ENCODE measurements at places on chromosomes 5 and 9.
A peak's percentile ranks its signal among the peaks of the same experiment; 100 is the strongest.

DNA sequence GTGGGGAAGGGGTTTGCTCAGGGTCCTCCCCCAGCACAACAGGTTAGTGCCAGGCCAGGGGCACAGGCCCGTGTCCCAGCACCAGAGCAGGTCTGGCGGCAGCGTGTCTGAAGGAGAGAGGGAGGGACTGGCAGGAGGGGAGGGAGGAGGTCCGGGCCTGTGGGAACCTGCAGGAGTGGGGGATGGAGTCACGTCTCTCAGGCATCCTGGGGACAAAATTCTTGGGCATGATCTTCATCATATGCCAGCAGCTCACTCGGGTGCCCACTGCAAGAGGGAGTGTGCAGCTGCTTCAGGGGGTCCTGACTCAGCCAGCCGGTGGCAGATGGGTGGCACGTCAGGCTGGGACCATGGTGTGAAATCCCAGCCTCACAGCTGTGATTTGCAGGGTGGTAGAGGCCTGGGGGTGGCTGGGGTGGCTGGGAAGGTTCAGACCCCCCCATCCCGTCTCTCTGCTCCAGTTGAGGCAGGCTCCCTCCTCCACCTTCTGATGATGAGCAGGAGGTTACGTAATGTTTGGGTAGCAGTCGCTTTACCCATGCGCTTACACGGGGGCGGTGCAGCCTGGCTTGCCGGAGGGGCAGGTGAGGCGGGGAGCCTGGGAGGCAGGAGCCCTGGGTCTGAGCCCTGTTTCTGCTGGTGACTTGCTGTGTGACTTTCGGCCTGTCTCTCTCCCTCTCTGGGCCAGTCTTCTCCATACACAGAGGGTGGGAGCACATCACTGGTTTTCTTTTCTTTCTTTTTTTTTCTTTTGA, 40.5 kb downstream of the NCS1 start:
- no peak for DNase-seq

DNA sequence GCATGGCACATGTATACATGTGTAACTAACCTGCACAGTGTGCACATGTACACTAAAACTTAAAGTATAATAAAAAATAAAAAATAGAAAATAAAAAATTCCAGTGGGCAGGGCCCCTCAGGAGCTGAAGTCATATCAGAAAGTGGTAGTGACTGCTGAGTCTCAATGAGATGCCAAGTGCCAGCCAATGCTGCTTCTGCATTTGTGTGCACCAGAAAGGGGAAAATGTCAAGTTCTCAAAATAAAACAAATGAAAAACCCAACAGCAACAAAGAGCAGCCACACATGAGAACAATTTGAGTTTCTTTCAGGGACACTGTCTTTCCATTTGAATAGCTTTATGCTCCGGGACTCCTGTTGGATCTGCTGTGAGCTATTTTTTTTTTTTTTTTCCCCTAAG, 117.2 kb upstream of the CCDC112 start:
- no peak for DNase-seq

DNA sequence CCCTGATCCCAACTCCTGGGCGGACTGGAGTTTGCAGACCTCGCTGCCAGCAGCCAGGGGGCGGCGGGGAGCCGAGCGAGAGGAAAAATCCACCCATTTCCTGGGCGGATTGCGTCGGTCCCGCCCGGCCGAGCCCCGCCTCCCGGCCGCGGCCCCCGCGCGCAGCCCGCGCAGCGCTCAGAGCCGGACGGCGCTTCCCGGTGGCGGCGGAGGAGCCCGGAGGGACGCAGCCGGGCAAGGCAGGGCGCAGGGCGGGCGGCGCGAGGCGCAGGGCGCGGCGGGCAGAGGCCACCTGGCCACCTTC, at the start of gene OLFM1:
Gene OLFM1, plus strand, starts transcription at position 180 of the 304 bp plus-strand sequence. CDS start 322 bp downstream, outside the sequence.
- DNase-seq, result peak; percentile 89

- peak; percentile 71 for DNase-seq
These were observed 7.9 kb downstream of the NRARP start for GRCh38 chr9:137294091-137294680.

DNA sequence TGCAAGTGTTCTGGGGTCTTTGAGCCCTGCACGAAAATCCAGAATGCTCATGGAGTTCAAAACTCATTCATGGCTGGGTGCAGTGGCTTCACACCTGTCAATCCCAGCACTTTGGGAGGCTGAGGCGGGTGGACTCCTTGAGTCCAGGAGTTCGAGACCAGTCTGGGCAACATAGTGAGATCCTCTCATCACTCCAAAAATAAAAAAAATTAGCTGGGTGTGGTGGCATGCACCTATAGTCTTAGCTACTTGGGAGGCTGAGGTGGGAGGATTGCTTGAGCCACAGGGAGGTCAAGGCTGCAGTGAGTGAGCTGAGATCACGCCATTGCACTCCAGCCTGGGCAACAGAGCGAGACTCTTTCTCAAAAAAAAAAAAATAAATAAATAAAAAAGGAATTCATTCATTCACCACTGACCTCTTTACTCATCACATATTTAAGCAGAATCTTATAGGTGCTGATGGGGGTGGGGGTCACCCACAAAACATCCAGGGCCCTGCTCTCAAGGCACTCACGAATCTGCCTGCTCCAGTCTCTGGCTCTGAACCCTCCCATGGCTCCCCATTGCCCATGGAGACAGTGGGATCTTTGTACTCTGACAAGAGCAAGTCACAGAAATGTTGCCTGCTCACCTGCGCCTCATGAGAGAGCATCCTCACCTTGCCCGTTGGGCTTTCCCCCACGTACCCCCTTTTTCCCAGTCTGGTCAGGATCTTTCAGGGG, 76.7 kb upstream of the IER5L start:
- peak; percentile 8 for DNase-seq

GRCh38 chr5:143248822-143249579, 154.5 kb downstream of the NR3C1 start:
- no peak for DNase-seq

- DNase-seq, result no peak
These were observed 132.8 kb upstream of the TAF11L2 start for GRCh38 chr5:17364987-17365810.

- no peak for DNase-seq
These were observed 140.4 kb upstream of the KLF9 start for GRCh38 chr9:70554881-70555280.

Measured in upper lobe of right lung (tissue), 1 donor.